Stimulated activated CD8-positive, alpha-beta memory T cell treated with anti-CD3 and anti-CD28 coated beads, Interleukin-7, amount 100 ng/mL, for 1 hour (primary cell): ENCODE measurements at places on chromosomes 5 and 9.

DNA sequence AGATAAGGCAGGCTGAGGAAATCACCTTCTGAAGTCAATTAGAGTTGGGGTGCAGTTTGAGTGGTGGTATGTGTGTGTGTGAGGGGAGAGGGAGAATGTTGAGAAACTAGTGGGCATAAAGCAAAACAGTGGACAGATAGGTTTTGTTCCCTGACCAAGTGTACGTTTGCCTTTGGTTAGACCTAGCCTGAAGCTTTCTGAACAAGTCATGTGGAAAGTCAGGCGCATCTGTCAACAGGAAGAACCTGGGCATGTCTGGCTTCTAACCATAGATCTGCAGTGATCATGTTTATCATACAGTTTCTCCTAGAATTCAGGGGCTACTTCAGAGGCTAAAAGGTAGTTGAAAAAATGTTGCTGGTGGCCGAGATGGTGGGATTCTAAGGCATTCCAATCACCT, 143.2 kb upstream of the PCA3 start:
- no peak for DNase-seq

- DNase-seq = no peak
Observed at GRCh38 chr9:128159522-128159783, 612 bp upstream of the BBLN start.

- DNase-seq = no peak
Observed at GRCh38 chr9:71704796-71705195, 63.5 kb downstream of the CEMIP2 start.

DNA sequence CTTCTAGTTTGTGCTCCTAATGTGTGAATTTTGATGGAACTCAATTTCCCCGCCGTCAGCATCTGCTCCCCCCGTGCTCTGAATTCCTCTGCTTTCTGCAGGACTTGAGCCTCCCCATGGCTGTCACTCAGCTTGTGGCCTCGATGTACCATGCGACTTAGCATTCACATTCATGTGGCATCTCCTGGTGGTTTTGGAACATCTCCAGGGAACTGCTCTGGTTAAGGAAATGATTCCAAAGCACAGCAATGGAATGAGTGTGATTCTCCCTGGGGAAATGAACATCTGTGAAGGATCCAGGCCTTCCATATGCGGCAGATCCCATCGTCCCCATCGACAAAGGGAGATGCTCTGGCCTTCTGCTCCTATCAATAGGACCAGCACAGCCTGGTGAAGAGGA, 119.0 kb downstream of the ENTREP1 start:
- DNase-seq = no peak

DNA sequence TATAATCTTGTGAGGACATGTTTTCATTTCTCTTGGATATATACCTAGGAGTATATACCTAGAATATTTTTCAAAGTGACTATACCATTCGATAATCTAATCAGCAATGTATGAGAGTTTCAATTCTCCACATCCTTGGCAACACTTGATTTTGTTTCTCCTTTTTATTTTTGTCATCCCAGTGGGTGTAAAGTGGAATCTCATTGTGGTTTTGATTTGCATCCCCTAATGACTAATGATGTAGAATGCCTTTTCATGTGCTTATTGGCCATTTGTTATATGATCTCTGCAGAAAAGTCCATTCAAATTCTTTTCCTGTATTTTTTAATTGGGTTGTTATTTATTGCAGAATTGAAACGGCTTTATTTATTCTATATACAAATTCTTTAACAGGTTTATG, 15.2 kb downstream of the ZCCHC9 start:
- DNase-seq = no peak

GRCh38 chr9:91342575-91342974, 19.1 kb downstream of the AUH start:
- DNase-seq = no peak

DNA sequence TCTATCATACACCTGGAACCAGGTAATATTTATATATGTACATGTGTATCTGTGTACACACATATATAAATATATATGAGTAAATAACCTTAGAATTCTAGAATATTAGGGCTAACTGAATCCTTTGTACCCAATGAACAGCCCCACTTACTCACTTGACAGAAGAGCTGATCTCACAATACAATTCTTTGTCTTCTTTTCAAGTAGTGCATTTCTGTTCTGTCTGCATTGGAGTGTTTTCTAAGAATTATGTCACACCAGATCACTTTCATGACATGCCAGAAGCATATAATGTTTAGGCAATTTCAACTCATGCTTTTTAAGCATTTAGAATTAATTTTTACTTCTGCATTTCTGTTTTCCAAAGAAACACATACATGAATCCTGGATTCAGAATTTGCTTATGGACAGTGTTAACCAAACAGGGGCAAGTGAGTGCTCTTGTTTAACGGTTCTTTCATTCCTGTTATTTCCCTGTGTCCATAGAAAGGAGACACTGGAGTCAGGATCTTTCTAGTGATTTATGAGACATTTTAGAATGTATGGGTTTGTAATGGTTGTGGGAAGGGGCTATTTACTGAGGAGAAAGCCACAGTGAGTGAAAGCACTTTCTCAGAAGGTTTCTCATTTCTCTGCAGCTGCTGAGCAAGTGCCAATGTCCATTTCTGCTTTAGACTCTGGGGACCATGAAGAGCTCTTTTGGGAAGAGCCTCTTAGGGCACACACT, 123.2 kb downstream of the RMI1 start:
- no peak for DNase-seq
